MM.1S (cell line): ENCODE measurements at places on chromosomes 5 and 9.

GRCh38 chr5:123696921-123697341 lies 185.0 kb downstream of the CSNK1G3 start:
- no peak for DNase-seq

- no peak for DNase-seq
These were observed 972.6 kb upstream of the SEMA6A start for GRCh38 chr5:117547192-117547591.

DNA sequence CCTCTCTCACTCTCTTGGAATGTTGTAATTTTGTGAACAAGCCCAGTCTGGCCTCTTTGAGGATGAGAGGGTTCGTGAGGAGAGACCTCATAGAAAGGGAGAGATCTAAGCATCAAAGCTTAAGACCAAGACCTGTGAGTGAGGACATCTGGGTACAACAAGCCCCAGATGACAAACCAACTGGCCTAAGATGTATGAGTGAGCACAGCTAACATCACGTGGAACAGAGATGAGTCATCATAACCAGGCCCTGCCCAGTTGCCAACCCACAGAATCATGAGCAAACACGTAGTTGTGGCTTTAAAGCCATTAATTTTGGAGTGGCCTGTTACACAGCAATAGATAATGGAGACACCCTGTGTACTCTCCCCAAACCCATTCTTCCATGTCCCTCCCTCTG lies 439.1 kb upstream of the KIF2A start:
- DNase-seq: peak; percentile 20

DNA sequence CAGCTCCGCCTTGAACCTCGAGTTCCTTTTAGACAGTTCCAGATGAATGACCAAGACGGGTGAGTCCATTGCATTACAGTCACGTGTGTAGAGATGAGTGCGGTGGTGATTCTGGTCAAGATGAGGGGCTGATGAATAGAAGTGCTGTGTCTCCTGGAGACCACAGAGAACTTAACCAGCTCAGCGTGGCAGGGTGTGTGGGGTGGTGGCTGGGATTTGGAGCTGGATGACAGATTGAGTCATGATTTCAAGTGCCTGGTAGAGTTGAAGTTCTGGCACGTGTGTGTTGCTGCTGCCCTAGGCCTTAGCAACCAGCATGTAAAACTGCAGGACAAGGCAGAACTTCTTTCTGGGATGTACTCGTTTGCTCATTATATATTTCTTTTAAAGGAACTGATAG lies 53.3 kb downstream of the PRRC2B start:
- DNase-seq: no peak

- no peak for DNase-seq
These were observed 100.3 kb downstream of the PJA2 start for GRCh38 chr5:109309326-109310063.

- DNase-seq: peak; percentile 72
These were observed 1.6 kb downstream of the TSLP start for GRCh38 chr5:111072949-111073682.

DNA sequence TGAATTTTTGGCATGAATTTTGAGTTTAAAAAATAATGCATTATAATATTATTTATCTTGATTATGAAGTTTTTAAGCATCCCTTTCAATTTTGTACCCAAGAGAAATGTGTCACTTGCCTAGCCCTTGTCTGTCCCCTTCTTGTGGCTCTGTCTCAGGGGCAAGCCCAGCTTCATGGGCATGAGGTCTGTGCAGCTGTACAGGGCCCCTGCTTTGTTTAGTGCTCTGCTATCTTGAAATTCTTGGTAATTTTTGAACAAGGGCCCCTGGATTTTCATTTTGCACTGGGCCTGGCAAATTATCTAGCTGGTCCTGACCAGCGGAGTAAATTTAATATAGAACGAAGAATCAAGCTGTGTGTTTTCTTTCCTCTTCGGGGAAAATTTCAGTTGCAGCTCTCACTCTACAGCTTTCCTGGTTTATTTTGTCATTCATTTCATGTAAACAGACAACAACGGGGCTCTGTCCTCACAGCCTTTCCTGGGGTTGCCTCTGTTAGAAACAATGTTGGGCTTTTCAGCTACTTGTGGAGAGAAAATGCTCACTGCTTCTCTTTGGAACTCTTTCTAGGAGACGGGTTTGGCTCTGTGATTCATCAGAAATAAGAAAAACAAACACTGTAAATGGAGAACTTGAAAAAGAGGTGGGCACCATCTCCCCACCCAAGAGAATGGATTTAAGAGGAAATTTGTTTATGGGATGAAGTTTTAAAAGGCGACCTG lies 41.1 kb downstream of the LIX1 start:
- DNase-seq: no peak

- DNase-seq: no peak
These were observed 28.0 kb downstream of the MARCHF3 start for GRCh38 chr5:127002390-127002789.

DNA sequence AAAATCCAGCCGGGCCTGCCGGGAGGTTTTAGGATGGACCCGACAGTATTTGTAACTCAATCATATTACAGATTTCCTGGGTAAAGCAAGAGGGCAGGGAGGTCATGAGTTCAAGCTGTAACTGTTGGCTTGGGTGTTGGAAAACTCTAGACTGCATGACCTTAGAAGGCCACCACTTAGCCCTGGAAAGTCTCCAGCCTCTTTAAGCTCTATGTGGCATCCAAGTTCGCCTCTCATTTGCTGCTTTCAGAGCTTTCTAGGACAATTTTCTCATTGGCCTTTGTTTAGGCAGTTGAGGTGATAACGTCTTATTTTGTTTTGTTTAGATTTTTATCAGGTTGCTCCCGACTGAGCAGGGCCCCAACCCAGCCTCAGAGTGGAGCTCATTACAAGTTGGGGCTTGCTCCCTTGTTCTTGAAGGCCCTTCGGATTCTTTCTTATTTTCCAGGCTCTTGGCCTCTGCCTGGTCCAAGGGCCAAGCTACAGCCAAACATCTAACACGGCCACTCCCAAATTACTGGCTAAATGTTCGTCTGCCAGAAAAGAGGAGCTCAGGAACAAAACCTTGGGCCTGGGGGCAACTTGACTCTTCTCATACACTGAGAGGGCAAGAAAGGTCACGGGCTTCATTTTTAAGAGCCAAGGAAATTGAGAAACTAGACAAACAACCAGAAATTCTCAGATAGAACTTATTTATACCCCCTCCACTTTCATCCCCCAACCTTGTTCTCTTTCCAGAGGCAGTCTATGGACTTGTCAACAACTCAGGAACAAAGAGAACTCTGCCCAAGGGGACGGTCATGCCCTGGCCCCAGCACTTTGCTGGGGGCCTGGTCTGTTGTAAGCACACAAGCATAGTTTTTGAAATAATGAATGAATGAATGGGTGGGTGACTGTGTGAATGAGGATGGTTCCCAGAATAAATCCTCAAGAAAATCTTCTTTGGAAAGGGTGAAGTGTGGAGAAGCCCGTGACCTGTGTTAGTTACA lies 526.9 kb downstream of the BNC2 start:
- DNase-seq: no peak

DNA sequence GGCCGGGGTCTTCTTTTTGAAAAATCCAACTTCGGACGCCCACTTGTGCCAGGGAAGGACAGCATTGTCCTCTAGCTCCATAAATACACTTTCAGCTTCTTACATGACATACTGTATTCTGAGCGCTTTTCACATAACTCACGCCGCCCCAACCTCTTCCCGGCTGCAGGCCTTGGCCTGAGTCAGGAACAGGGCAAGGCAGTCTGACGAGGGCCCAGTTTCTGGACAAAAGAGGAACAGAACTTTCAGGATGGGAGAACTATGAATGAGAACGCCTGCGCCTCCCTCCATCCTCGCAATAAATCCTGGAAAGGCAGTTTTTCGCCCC lies 650 bp downstream of the DCTN4 start:
- DNase-seq: no peak

GRCh38 chr9:121607434-121608167 lies 43.8 kb upstream of the DAB2IP start:
- DNase-seq: no peak

- no peak for DNase-seq
These were observed 212.9 kb downstream of the SPATA31A6 start for GRCh38 chr9:42396318-42396717.

- no peak for DNase-seq
These were observed 16.7 kb downstream of the TGFBR1 start for GRCh38 chr9:99121604-99122003.

DNA sequence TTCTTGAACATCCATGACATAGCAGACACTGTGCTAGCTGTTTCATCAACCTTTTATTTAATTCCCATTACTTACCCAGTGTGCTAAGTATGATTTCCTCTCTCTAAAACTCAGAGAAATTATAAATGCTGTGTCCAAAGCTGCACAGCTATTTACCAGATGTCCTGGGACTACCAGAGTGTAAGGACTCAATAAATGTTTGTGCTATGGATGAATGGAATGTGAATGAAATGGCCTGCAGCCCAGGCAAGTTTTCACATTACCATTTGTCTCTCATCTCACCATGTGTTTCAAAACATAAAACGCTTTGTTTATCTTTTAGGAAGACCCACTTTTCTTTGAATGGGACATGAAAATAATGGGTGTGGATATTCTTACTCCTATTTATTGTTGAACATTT lies 96.2 kb downstream of the ARHGEF28 start:
- DNase-seq: no peak

- DNase-seq: no peak
These were observed 29.1 kb upstream of the MEIKIN start for GRCh38 chr5:131974622-131974955.

DNA sequence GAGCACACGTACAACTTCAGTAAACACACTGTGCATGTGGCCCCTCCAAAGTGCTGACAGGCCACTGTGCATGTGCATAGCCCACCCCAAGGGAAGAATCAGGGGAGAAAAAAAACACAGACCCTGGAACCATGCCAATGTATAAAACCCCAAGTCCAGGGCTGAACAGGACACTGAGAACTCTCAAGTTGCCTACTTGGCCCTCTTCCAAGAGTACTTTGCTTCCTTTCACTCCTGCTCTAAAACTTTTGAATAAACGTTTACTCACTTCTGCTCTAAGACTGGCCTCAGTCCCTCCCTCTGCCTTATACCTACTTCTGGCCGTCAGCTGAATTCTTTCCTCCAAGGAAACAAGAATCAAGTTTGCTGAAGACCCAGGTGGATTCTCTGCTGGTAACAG lies 77.7 kb upstream of the NFIB start:
- no peak for DNase-seq

- peak; percentile 38 for DNase-seq
These were observed 5.8 kb upstream of the FPGS start for GRCh38 chr9:127796852-127797370.

DNA sequence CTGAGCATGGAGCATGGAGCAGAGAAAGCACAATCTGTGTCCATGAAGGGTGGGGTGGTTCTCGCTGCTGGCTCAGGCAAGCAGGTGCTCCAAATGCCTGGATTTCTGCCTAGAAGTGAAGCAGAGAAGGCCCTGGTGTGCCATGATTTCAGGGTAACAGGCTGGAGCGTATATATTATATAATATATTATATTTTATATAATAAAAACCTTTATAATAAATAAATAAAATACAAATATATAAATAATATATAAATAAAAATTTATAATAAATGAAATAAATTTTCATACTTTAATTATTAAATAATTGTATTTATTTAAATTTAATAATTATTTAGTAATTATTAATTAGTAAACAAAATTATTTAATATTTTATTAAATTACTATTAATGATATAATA lies 707.4 kb upstream of the COX7C start:
- no peak for DNase-seq

DNA sequence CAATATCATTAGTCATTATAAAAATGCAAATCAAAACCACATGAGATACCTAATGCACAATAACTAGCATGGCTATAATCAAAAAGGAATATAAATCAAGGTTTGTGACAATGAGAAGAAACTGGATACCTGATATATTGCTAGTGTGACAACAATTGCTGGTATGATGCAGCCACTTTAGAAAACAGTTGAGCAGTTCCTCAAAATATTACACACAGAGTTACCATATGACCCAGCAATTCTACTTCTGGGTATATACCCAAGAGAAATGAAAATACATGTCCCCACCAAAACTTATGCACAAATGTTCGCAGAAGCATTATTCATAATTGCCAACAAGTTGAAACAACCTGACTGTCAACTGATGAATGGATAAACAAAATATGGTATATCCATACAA lies 339.7 kb upstream of the POU5F2 start:
- DNase-seq: no peak

GRCh38 chr5:115992848-115993350 lies 30.6 kb downstream of the LVRN start:
- no peak for DNase-seq

GRCh38 chr5:115246361-115246991 lies 16.2 kb downstream of the PGGT1B start:
- peak; percentile 44 for DNase-seq

DNA sequence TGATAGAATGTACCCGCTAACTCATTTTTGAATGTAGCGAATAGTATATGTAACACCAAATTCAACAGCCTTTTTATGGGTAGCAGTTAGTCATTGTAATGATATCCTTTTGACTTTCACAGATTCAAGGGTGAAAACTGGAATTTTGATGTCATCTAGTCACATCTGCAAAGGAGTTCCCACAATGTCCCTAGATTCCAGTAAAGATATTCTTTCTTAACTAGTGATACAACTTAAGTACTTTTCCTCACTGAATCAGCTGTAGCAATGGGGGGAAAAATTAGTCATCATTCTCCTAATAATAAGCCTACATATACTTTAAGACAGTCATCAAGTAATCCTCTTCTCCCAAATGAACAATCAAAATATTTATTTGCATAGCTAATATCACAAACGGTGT lies 11.5 kb upstream of the SSBP2 start:
- DNase-seq: no peak

GRCh38 chr5:65076251-65076869 lies 307.6 kb downstream of the CWC27 start:
- DNase-seq: peak; percentile 61

DNA sequence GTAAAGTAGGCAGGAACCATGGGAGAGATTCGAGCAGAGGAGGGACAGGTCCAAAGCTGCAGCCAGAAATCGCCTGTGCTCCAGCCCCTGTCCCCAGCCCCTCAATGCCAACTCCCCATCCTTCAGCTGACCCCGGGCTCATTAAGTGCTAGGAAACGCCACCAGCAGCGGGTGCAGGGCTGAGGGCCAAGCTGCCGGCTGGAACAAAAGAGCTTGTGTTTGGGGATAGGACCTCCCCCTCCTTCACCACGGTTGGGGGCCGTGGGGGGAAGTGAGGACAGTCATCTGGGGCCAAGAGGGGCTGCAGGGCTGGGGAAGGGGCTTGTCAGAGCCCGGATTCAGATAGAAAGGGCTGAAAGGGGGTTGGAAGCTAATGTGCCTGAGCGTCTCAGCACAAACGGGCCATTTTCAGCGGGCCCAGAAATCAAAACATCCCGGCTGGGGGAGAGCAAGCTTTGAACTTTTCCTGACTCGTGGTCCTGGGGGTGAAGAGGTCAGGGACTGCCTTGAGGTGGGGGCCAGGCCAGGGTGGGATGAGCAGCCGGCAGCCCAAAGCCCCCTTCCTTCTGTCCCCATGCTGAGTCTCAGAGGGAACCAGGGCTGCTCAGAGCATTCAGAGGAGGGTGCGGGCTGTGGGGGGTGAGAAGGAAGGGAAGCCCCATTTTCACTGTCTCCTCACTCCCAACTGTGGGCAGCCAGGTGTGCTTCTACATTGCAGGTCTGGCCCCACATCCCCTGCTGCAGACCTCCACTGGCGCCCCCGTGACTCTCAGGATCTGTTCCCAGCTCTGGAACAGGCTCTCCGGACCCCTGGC lies 69.4 kb upstream of the DAB2IP start:
- no peak for DNase-seq
